G401 (cell line): ENCODE measurements at places on chromosomes 5 and 9. TPM values are rescaled to one million over a fixed set of nuclear protein-coding genes. Genes with fewer than 3 reads are reported as not detected.
A peak's percentile ranks its signal among the peaks of the same experiment; 100 is the strongest.

- DNase-seq = no peak
Measured at GRCh38 chr9:77648234-77649108, at the start of gene GNA14. Gene GNA14, minus strand, starts transcription at chr9:77648322. Its CDS starts 529 bp downstream, at chr9:77647793.

DNA sequence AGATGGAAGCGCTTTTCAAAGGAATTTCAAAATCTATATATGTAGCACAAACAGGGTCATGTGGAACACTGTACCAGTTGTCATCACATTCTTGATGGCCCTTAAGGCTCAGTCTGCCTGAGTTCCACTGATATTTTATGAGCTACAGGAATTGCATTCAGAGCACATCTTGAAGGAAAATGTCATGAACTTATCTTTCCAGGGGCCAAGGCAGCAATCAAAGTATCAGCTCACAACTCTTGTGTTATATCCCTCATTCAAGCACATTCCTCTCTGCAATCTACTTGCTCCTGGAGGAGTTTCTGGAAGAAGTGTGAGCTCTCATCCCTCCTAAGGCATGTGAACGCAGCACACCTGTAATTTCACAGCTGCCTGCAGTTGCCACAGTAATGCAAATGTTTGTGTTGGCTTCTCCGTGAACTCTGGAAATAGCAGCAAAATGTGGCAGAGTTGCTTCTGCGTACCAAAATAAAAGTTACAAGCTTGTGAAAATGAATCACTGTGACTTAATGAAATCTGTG, 89.7 kb upstream of the EQTN start:
- no peak for DNase-seq

FOXD4 gene
- not detected in 2 replicates for total RNA-seq

HRH2 gene
- not detected in 2 replicates for total RNA-seq

HRCT1 gene
- not detected in 2 replicates for total RNA-seq

DNA sequence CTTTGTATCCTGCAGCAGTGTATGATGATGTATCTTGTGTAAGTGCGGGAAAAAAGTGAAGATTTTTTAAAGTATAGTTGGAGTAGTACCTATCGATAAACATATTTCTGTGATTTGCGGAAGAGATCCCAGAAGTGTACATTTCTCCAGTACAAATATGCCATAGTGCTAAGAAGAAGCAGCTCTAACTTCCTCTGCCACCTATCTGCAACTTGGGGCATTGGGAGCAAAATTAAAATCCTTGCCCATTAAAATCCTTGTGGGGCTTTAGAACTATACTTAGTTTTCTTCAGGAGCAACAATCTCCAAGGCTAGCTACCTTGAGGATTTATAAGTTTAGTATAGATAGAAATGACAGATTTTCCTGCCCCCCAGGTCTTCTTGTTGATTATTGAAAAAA, 123.7 kb downstream of the VCAN start:
- no peak for DNase-seq

GRCh38 chr9:16290169-16290568, 580.3 kb downstream of the BNC2 start:
- no peak for DNase-seq

- peak; percentile 38 for DNase-seq
Measured at GRCh38 chr9:123327697-123328100, 28.3 kb upstream of the CRB2 start.

DNA sequence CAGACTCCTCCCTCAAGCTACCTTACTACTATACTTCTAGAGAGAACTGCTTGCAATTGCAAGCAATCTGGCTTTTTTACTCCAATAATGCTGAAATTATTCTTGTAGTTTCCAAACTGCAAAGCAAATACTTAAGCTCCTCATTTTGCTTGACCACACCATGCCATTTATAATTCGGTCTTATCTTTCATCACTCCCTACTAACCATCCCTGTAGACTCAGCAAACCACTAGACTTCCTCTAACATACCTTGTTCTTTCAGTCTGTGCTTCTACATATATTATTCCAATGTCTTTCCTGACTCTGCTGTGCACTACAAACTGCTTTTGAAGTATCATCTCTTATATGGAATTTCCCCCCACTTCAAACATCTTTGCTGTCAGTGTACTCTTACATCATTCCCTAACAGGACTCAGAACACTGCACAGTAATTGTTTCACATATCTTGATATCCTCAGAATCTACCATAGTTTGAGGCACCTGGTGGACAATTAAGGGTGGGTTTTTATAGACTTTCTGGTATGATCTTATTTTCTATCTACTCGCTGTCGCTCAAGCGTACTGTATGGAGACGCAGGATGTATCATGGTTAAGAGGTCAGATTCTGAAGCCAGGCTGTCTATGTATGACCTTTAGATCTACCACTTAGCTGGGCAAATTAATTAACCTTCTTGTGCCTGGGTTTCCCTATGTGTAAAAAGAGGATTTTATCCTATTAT, 2.8 kb downstream of the IL6ST start:
- no peak for DNase-seq

DNA sequence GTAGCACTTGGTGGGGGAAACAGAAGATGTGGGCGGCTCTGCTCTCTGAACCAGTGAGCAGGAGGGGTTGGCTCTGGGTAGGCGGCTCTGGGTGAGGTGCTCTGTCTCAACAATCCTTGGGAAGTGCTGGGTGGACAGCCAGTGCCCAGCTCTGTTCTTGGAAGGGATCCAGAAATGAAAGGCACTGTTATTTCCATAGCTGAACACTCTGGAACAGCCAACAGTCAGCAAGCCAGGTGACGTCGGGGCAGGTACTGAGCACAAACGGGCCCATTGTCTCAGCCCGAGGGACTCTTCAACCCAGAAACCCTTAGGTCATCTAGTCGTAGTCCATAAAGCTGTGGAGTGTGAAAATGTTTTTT, 36.3 kb downstream of the OLFM1 start:
- DNase-seq = peak; percentile 92

DNA sequence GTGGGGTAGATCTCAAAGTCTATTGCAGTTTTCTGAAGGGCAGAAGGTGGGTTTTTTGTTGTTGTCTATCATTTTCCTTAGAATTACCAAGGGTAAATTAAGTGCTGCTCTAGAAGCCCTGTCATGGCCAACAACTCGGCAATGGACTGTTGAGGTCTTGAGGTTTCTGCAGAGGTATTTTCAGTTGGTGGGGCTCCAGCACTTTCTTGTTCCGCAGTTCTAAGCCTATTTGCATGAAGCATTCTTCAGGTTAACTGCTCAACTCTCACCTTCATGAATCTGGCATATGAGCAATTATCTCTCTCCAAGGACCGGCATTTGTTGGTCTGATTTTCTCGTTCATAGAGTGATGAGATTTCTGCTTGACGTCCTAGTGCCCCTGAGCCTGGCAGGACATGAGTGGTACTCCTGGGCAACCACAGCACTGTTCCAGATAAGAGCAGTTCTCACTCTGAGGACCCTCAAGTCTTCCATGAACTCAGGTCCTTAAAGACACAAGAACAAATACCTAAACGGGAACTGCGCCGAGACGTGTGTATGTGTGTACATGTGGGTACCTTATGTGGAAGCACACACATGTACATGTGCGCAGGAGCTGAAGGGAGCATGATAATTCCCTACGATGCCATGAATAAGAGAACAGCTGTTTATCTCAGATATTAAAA, 544.5 kb downstream of the CSNK1G3 start:
- DNase-seq = no peak

FGF1 gene
- 0.03 TPM in 1 of 2 replicates, not detected in the other for total RNA-seq

- DNase-seq = no peak
Measured at GRCh38 chr5:53110156-53110555, 599 bp upstream of the MOCS2 start.

DNA sequence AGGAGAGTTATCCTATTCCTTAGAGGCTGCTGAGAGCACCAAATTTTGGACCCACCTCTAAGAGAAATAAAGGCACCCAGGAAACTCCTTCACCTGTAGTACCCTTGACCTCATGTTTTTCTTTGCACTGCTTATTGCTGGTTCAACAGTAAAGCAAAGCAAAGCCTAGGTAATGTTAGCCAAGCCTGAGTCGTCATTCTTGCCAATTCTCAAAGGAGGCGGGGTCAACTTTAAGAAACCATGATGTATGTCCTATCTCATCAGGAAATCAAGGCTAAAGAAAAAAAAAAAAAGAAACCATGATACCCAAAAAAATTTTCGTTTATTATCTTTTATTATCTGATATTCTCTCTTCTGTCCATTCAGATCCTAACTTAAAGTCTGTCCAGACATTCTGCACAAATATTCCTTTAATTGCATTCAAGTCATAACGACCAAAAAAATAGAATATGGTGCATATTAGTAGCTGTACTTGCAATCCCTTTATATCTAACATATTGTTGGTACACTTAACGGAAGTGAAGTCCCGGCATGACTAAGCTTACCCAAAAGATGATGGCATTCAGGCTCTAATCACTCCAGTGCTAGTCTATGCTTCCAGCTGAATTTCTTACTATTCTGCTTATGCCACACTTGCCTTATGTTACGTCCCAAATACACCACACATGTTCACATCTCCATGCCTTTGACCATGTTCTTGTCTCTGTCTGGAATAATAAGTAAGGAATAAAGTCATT, 1.8 kb downstream of the AUH start:
- peak; percentile 12 for DNase-seq

GRCh38 chr5:54263447-54263846, 46.9 kb downstream of the ARL15 start:
- no peak for DNase-seq

- no peak for DNase-seq
Measured at GRCh38 chr5:114660791-114661190, 298.9 kb downstream of the KCNN2 start.

DNA sequence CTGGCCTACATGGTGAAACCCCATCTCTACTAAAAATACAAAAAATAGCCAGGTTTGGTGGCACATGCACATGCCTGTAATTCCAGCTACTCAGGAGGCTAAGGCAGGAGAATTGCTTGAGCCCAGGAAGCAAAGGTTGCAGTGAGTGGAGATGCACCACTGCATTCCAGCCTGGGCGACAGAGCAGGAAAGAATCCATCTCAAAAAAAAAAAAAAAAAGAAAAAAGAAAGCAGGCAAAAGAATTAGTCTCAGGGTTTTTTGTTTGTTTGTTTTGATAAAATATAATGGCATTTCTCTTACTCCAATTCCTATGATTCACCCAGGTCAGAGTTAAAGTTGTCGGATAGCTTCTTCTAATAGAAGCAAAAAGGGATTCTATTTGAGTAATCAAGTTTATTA, 67.0 kb upstream of the ATG10 start:
- DNase-seq = no peak

DNA sequence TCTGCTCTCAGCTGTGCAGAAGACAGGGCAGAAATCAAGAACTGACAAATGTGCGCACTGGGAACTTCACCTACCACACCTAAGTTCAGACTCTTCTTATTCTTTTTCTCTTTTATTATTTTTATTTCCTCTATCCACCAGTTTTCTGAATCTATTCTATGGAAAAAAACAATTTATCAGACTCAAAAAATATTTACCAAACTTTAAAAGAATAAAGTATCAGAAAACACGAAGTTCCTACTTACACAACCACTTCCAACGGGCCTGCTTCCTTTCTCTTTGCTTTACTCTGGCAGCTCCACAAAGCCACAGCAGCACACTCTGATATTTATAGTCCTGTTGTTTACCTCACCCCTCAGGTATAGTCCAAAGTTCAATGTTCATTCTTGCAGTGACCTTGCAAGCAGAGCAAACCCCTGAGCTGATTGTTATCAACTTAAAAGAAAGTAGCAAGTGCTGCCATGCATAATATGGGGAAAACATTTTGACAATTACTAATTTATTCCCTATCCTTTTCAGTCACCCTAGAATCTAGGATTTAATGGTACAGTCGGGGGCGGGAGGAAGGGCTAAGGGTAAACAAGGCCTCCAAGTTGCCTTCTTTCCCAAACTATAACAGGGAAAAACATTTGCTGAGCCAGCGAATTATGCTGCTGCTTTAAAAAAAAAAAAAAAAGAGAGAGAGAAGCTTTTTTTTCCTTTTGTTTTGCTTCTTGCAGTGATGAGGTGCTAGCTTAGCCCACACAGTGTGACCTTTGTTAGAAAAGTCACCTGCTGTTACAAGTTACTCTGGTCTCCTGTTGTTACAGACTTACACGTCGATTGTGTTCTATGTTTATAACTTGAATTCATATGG, at the start of gene SELENOP:
SELENOP (minus strand) TSS at position 302 of the 856 bp plus-strand sequence. CDS start 3,539 bp downstream, outside the sequence.
- DNase-seq = peak; percentile 16

ZFP2 gene
- 5.0 and 8.4 TPM in 2 replicates for total RNA-seq

KIF27 gene
- 1.6 and 2.3 TPM in 2 replicates for total RNA-seq

GRCh38 chr9:77731008-77731698, 83.0 kb upstream of the GNA14 start:
- DNase-seq = no peak

DNA sequence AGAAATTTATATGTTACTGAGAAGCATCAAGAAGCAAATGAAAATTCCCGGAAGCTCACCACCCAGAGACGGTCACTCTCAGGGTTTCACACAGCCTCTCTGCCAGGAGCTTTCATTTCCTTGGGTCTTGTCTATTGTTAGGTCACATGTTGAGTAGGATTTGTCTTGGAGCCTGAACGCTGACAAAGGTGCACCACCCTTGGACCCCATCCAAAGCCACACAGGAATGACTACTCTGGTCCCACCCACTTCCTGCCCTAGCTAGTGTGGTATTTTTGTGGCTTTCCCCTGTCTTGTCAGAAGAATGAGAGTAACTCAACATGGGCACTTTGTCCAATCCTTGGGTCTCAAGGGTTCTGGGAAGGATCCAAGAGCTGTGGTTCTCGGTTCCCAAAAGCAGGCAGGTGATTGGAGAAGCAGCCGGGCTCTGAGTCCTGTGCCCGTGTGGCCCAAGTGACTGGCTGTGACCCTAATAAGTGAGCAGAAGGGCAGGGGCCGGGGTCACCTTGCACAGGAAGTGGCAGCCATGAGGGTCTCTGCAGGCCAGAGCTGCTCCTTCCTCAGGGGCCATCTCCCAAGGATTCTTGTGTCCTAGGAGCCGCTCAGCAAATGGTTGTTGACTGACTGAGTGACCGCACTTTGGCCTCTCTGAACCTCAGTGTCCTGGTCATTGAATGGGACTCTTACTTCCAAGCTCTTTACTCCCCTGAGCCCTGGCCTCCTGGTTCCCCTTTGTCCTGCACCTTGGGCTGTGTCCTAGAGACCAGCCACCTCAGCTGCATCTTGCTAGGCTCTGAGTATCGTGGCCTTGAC, 6.9 kb downstream of the FGD3 start:
- DNase-seq = no peak

GRCh38 chr5:133247881-133248624, 196.2 kb downstream of the HSPA4 start:
- DNase-seq = peak; percentile 15

- no peak for DNase-seq
Measured at GRCh38 chr5:133698259-133698554, 85.9 kb upstream of the FSTL4 start.

DNA sequence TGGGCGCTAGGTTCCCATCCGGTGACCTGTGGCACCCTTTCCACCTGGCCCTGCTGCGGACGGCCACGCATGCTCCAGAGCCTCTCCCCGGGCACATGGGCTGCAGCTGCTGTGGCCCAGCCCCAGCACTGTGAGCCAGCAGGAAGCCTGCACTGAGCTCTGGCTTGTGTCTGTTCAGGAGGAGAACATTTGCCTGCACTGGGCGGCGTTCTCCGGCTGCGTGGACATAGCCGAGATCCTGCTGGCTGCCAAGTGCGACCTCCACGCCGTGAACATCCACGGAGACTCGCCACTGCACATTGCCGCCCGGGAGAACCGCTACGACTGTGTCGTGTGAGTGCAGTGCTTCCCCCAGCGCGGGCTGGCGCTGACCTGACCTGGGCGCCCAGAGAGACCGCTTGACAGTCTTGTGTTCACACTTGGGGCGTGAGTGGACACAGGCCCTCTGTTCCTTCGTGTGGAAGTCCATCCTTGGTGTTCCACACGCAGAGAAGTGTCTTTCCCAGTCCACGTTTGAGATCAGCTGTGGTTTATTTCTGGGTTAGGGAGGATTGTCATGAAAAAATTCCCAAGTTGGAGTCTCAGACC, 66.2 kb upstream of the CACNA1B start:
- DNase-seq = no peak
